ENCODE measurements at places on chromosomes 5 and 9. TPM values are rescaled to one million over a fixed set of nuclear protein-coding genes. Genes with fewer than 3 reads are reported as not detected.

- no peak for DNase-seq
Observed at GRCh38 chr5:135650081-135650480, 71.3 kb upstream of the CXCL14 start.

DNA sequence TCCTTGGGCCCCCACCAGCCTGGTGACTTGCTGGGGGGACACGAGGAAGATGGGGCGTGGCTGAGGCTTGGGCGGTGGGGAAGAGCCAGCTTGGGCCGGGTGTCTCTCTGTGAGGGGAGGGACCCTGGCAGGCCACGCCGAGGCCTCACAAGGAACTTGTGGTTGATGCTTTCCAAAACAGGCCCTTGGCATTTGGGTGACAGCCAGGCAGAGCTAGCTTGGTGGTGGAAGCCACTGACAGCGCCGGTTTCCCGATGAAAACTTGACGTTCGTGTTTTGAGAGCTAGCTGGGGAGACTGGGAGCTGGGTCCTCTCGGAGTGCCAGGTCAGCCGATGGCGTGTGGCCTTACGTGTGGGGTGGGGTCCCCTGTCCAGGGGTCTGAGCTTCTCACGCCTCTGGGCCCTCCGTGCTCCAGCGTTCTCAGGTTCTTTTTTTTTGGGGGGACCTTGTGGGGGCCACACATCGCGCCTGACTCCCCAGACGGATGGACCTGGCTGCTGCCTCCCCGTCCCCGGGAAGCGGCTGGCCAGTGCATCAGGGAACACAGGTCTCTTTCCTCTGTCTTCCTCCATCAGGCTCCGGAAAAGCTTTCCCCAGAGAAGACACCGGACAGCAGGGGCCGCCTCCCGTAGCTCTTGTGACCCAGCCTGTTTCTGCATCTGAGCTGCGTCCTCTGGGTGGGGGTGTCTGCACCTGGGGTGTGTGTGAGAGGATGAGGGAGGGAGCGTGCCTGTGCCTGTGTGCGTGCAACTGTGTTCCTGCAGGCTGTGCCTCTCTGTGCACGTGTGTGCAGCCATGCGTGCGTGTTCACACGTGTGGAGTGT, 129.3 kb upstream of the LPCAT1 start:
- no peak for DNase-seq

Gene GPSM1
- total RNA-seq = 24.1 TPM

- DNase-seq = peak; percentile 95
Observed at GRCh38 chr5:131379723-131380122, 115.9 kb downstream of the CDC42SE2 start.

Gene FSTL4
- not detected for total RNA-seq

GRCh38 chr5:74500110-74500917, 140.2 kb downstream of the ENC1 start:
- no peak for DNase-seq

GRCh38 chr9:97271292-97271691, 36.2 kb upstream of the CCDC180 start:
- no peak for DNase-seq

Gene PRSS3
- 30.8 TPM for total RNA-seq

- DNase-seq = no peak
Observed at GRCh38 chr5:133821311-133821741, 147.1 kb downstream of the C5orf15 start.

DNA sequence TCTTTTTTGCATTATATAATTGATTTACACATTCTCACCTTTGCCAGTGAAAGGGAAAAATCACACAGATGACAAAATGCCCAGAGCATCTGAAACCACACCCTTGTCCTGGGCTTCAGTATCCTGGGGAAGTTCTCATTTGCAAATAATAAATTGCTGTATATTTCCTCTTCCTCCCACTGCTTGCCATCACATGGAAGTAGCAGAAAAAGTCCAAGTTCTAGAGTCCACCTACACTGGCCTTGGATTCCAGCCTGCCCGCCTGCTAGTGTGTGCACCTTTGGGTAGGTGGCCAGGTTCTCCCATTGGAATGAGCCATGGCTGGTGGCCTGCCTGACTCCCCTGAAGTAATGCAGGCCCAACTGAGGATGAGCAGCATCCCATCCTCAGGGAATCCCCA, 149.4 kb downstream of the GADD45G start:
- DNase-seq = no peak

Gene TRIM36
- total RNA-seq = 0.74 TPM

- DNase-seq = no peak
Observed at GRCh38 chr5:159212657-159213462, 3.5 kb upstream of the RNF145 start.

DNA sequence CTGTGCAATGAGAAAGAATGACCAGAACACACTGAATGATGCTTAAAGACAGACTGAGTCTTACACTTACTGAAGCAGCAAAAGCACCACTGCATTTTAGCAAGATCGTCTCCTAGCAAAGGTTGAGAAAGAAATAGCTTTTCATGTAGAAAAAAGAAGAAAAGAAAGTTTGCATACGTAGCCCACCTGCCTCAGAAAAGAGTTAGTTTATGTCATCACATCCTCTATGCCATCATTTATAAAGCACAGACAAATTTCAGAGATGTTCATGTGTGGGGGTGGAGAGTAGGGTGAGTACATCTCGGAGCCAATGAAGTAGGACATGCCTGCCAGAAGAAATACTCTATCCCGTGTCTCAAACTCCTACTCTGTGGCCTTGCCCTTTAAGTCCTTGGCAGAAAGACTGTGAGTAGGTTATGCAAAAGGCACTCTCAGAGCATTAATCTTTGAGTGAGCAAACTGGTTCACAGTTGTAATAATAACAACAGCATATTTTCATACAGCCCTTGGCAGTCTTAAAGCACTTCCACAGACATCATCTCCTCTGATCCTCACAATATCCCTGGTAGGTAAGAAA, 22.4 kb downstream of the NRG2 start:
- no peak for DNase-seq

Gene RNF183
- not detected for total RNA-seq

GRCh38 chr5:4929092-4929655, 211.0 kb upstream of the ADAMTS16 start:
- DNase-seq = no peak

Gene SSNA1
- 107 TPM for total RNA-seq

- no peak for DNase-seq
Observed at GRCh38 chr5:75055727-75056144, 3.4 kb upstream of the GCNT4 start.

- no peak for DNase-seq
Observed at GRCh38 chr5:35089334-35090314, 41.9 kb upstream of the AGXT2 start.

Gene C6
- total RNA-seq = not detected

- no peak for DNase-seq
Observed at GRCh38 chr5:151618907-151619306, 27.8 kb upstream of the FAT2 start.

DNA sequence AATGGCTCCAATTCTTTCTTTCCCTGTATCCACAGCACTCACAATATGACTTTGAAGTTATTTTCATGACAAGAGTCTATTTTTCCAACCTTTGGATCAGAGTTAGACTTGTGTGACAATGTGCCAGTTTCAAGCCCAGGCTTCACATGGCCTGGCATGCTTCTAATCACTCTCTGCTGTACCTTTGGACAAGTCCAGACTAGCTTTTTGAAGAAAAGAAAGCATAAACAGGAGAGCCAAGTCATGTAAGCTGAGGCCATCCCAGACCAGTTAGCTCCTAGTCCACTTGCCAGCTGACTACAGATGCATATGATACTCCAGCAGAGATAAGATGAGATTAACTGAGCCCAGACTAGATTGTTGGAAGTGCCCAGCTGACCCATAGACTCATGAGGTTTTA, 513.6 kb upstream of the C9orf72 start:
- no peak for DNase-seq

Gene PCDHGA12
- 8.7 TPM for total RNA-seq

- DNase-seq = no peak
Observed at GRCh38 chr5:73160239-73160671, 12.7 kb upstream of the TMEM174 start.

DNA sequence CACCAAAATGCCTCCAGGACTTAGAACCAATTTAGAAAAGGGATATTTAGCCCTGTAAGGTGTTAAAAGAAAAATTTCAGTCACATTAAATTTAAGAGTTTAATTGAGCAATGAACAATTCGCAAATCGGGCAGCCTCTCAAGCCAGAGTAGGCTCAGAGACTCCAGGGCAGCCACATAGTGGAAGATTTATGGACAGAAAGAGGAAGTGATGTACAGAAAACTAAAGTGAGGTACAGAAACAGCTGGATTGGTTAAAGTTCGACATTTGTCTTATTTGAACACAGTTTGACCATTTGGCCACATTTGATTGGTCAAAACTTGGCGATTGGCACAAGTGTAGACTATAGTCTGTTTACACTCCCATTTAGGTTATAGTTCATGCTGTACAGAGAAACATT, 525.9 kb upstream of the ZNF608 start:
- DNase-seq = no peak

- no peak for DNase-seq
Observed at GRCh38 chr5:19261879-19262278, 726.1 kb downstream of the CDH18 start.

Gene PLCXD3
- total RNA-seq = 3.3 TPM

DNA sequence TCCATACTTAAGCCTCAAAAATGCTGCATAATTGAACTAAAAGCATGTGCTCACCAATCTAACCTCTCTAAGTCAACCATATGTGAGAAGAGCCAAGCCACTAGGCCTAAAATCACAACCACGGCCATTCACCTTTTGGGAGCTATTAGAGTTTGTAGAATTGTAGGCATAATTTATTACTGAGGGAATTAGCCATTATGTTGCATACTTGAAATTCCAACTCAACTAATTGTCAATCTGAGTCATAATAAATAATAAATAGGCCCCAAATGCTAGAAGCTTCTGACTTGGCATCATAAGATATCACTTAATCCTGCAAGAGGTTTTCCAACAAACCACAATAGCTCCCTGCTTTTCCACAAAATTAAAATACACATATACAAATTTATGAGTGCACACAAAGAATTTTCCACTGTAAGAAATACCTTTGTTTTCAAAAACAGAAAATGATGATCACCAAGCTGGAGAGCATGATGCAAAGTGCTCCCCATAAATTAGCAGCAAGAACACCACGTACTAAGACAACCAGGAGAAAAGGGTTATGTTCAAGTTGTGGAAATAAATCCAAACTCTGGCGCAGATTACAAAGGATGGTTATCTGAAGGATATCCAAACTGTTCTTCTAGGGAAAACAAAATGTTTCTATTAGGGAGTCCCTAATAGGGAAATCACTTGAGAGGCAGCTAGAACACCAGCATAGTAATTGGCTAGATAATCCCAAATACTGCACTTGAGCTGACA, 250.0 kb upstream of the SLC30A5 start:
- DNase-seq = no peak

GRCh38 chr9:3526997-3527940, 1.5 kb upstream of the RFX3 start:
- DNase-seq = no peak

Gene GZMA
- not detected for total RNA-seq

Gene MUSK
- not detected for total RNA-seq

DNA sequence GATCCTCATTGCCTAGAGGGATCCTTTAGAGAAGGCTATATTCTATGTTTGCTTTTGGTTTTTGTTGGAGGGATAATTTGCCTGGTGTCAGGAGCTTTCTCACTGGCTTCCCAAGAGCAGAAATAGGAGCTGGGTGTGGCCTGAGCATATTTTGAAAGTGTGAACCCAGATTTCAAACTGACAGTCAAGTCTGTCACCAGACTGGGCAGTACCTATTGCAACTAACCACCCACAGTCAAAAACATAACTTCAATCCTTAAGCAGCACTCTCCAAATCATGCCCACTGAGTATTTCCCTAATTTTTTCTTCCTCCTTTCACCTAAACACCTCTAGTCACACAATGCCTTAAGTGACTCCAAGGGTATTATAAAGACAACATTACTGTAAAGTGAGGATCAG, 278.4 kb downstream of the EBF1 start:
- DNase-seq = no peak

Gene TNFSF8
- not detected for total RNA-seq

DNA sequence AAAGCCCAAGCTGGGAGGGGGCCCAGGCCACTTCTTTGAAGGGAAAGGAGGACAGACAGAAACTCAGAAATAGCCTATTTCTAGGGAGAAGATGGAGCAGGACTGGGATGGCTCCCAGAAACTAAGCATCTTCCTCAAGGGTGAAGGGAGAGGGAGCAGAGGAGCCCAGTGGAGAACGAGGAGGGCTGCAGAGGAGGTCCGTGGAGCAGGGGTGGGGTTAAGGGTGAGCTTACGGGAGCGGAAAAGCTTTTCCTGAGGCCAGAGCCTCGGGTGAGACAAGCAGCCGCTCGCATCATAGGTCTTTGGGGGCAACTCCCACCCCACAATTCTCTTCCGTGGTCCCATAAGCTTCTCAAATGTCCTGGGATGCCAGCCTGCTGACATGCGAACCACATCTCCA, 127.1 kb upstream of the PHYKPL start:
- no peak for DNase-seq
